ENCODE measurements at places on chromosomes 16 and 17.

- DNase-seq, result no peak
Observed at GRCh38 chr16:55510185-55510805, 1.4 kb downstream of the LPCAT2 start.

GRCh38 chr17:27269974-27270373 lies 23.9 kb upstream of the WSB1 start:
- DNase-seq, result no peak

- no peak for DNase-seq
Observed at GRCh38 chr16:29765167-29766032, 12.7 kb upstream of the ZG16 start.

DNA sequence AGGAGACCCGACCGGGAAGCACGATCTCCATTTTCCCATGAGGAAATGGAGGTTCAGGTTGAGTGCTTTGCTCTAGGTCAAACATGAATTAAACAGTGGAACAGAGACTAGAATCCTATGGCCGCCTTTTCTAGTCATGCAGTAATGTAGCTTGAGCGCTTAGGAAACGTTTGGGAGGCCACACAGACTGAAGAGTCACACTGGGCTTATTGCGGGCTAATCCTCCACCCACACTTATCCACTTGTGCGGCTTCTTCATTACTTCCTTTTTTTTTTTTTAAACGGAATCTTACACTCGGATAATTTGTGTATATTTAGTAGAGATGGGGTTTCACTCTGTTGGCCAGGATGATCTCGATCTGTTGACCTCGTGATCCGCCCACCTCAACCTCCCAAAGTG lies 26.0 kb downstream of the CACNG3 start:
- no peak for DNase-seq

GRCh38 chr16:65044873-65045272 lies 77.0 kb downstream of the CDH11 start:
- no peak for DNase-seq

Data from stimulated activated CD8-positive, alpha-beta memory T cell treated with anti-CD3 and anti-CD28 coated beads, Interleukin-15, amount 100 ng/mL, for 48 hours (primary cell).